ENCODE measurements at places on chromosomes 5 and 9. TPM values are rescaled to one million over a fixed set of nuclear protein-coding genes. Genes with fewer than 3 reads are reported as not detected.

The AK8 gene
- not detected for total RNA-seq

The LCNL1 gene
- 15.3 TPM for total RNA-seq

The KIAA0825 gene
- total RNA-seq = 12.2 TPM

The IL31RA gene
- total RNA-seq = 0.72 TPM

The GABRA1 gene
- total RNA-seq = not detected

Data from fibroblast of the aortic adventitia (primary cell).